ENCODE measurements at places on chromosomes 5 and 9.

DNA sequence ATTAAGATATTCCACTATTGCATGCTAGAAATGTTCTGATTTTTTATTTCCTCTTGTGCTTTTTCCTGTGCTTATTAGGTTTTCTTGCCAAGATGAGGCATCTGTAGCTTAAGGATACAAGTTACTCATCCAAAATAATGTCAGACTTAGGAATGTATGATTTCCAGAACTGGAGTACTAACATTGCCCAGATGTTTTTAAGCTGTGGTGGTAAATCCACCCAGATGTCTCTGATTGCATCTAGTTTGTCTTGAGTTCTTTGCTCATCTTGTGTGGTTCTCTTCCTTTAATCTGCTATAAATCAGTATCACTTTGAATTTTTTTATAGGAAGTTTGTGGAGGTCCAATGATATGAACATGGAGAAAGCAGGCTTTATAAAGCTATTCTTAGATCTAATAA, 337.5 kb upstream of the ZNF608 start:
- no peak for DNase-seq

GRCh38 chr9:105994970-105995369, 300.6 kb downstream of the TMEM38B start:
- no peak for DNase-seq

DNA sequence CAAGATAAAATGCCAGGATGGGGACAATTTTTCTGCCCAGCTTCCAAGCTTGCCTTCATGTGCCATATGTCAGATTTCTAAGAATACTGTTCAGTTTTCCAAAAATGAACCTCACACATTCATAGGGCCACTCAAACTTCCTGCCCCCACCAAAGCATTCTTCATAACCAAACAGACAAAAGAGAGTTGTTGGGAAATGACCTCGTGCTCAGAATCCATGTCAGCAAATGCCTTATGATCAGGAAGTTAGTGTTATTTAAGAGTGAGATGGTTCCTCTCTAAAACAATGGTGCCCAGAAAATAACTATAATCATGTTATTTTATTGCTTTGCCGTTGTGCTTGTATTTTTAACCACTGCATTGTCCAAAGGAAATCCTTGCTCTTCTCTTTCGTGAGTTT, 208.2 kb downstream of the ZNF608 start:
- no peak for DNase-seq

GRCh38 chr5:75469017-75469416, 42.4 kb downstream of the CERT1 start:
- no peak for DNase-seq

DNA sequence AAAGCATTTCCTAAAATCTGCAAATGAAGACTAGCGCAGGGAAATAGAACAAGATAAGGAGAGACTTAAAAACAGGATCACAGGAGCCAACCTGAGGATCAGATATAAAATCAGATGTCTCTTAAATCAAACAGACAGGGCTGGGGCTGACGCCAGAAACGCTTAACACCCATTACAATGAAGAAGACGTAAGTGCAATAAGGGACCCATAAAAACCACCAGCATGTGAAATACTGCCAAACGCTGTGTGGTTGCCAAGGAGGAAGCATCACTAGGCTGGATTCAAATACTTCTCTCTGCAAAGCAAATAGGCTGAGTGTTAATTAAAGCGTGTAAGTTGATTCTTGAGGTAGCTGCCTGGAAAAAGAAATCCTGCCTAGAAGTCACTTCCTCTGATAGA, 74.4 kb upstream of the ATP10B start:
- DNase-seq: peak; percentile 98

- peak; percentile 92 for DNase-seq
Observed at GRCh38 chr5:170355601-170356098, 33.5 kb downstream of the KCNMB1 start.

All from LNCaP clone FGC (cell line).